ENCODE measurements at places on chromosomes 6 and 20.

GRCh38 chr20:45467861-45468260, 1.7 kb upstream of the WFDC2 start:
- DNase-seq: no peak

DNA sequence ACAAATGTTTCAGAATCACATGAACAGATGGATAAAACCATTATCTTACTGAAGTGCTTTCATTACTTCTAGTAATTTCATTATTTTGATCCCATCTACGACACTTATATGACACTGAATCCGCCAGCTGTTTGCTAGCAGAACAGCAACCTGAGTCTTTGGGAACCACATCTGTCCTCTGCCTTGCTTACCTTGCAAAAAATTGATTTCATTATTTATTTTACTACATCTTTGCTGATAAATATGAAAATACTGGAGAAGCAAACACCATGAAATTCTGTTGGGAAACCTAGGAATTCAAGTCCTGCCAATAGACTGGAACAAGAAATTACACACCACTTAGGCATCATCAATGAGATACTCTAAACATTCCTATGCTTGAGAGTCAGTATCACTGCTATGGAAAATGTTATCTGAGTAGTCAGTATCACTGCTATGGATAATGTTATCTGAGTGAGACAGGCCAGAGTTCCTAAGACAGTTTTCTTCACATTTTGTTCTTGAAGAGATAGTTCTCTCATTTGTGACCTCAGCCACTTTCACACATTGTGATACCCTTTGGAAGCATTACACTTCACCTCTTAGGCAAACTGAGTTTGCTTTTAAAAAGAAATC, 91.9 kb downstream of the PDE10A start:
- DNase-seq: no peak

GRCh38 chr6:111238464-111239119, 151.3 kb downstream of the SLC16A10 start:
- DNase-seq: no peak

- DNase-seq: no peak
Observed at GRCh38 chr6:53756396-53756795, 38.4 kb upstream of the LRRC1 start.

GRCh38 chr6:130431346-130431852, 65.6 kb downstream of the TMEM200A start:
- no peak for DNase-seq

- DNase-seq: no peak
Observed at GRCh38 chr6:39841291-39841690, 49.1 kb downstream of the DAAM2 start.

GRCh38 chr20:2695206-2695983, 2.8 kb downstream of the EBF4 start:
- no peak for DNase-seq

Measured in CD4-positive, alpha-beta T cell treated with Interleukin-17A for 4 hours (primary cell).